T47D (cell line): ENCODE measurements at places on chromosomes 11 and 22.

DNA sequence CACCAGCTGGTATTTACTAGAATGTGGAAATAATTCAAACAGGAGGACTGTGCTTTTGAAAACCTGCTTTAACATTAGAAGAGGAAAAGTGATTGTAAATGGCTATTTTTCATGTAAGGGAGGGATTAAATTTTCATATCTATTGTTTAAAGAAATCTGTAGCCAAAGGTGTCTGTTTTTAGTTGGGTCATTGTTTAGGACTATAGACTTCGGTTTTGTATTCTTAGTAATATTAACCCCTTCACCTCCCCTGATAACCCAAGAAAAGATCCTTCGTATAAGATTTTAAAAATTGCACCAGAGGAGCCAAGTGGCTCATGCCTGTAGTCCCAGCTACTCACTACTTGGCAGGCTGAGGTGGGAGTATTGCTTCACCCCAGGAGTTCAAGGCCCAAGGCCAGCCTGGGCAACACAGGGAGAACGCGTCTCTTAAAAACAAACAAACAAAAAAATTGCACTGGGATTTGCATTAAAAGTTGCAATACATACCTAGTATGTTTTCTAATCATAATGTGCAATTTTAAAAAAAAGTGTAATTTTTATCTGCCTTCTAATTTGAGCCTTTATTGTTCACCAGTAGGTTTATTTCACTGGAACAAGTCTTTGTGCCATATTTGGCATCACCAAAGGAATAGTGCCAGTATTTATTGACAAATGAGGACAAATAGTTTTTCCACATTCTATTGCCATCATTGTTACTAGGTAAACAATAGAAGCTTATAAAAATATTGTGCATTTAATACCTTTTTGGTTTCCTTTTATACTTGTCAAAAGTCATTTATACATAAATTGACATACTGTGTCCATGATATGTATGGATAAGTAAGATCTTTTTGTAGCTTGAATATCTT lies 34.3 kb downstream of the MTMR3 start:
- DNase-seq: no peak

GRCh38 chr11:43467958-43468357 lies 109.2 kb downstream of the TTC17 start:
- no peak for DNase-seq

GRCh38 chr22:48780597-48781277 lies 1046.9 kb downstream of the BRD1 start:
- DNase-seq: no peak

DNA sequence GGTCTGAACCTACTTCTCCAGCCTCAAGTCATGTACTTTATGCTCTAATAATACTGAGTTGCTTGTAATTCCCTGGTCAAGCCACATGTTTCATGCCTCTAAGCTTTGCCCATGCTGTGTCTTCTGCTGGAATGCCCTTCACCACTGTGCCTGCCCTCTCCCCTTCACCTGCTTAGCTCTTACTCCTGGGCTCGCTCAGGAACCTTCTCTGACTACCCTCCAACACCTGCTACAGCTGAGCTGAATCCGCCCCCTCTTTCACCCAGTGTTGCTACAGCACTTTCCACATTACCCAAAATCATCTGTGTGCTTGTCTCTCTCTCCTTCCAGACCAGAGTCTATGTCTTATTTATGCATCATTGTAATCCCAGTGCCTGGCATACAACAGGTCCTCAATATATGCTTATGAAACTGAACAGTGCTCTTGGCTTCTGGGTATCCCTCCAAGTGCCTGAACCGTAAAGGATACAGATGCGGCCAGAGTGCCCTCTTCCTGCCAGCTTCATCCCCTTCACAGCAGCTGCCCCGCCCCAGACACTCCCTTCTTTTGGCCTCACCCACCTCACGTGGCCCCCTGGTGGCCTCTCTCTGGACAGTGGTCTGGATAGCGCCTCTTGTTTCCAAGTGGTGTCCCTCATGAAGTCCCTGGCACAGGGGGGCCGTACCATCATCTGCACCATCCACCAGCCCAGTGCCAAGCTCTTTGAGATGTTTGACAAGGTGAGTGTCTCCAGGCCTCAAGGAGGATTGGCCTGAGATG lies 7.1 kb downstream of the ABCG4 start:
- DNase-seq: no peak

DNA sequence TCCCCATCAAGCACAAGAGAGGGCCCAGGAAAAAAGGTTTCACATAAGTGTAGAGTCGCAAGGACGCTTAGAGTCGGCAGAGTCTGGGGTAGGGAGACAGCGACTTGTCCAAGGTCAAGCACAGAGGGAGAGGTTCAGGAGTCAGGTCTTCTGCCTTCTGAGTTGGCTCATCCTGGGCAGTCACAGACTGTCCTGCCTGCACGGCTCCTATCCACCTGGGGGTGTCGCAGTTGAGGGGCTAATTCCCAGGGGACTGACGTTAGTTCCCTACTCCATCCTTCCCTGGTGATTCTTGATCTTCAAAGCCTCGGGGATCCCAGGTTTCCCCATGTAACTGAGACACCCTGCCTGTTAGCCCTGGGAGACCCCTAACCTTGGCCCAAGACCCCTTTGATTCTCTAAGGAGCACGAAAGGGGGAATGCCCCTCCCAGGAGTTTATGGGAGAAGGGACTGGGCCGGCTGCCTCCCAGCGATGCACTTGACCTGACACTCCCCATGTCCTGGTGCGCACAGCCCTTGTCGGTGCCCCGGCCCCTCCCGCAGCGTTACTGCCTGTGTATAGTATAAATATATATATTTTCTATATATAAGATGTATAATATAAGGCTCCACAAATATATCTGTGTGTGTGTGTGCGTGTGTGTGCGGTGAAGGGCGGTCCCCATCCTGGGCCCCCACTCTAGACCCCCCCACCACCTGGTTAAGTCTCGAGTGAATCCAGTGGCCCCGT lies 14.7 kb upstream of the TAB1 start:
- DNase-seq: no peak

GRCh38 chr11:692824-693414 lies 2.1 kb downstream of the DEAF1 start:
- DNase-seq: no peak

DNA sequence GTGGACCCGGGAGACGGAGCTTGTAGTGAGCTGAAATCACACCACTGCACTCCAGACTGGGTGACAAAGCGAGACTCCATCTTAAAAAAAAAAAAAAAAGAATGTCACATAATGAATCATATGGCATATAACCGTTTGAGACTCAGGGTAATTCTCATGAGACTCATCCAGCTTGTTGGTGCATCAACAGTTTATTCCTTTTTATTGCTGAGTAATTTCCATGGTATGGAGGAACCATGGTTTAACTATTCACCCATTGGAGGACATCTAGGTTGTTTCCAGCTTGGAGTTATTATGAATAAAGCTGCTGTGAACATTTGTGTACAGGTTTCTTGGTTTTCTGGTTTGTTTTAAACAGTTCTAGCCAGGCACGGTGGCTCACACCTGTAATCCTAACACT lies 25.3 kb downstream of the PPARA start:
- DNase-seq: no peak

DNA sequence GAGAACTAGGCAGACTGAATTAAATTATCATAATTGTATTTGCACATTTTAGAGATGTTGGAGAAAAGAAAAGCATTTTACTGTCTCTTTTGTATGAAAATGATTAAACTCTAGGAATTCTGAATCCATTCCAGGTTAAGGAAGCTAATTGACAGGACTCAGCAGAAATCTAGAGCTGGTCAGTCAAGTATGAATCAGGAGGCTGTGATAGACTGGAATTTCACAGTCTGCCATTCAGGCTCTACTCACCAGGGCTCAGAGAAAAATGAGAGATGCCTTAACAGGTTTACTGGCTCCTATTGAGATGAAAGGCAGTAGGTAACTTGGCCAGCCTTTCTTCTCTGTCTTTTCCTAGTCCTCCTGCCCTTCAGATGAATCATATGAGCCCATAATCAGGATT lies 693.9 kb upstream of the CHORDC1 start:
- peak; percentile 13 for DNase-seq

- DNase-seq: no peak
Observed at GRCh38 chr22:17403906-17404305, 34.6 kb downstream of the CECR2 start.

GRCh38 chr11:12531020-12531419 lies 143.2 kb upstream of the TEAD1 start:
- no peak for DNase-seq

DNA sequence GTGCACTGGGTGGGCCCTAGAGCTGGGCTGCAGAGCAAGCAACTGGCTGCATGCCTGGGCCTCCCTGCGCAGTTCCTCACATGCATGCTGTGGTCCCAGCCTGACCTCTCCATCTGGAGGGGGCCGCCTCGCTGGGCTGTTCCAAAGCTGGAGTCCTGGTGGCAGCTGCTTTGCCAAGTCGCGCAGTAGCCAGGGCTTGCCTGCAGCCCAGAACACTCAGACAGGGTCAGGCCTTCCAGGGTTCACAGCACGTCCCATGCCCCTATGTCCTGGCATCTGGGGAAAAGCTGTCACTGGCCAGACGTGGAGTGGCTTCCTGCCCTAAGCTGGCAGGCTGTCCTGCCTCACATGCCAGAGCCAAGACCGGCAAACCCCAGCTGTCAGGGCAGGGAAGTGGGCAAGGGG lies 16.5 kb upstream of the CDC42EP2 start:
- DNase-seq: no peak

DNA sequence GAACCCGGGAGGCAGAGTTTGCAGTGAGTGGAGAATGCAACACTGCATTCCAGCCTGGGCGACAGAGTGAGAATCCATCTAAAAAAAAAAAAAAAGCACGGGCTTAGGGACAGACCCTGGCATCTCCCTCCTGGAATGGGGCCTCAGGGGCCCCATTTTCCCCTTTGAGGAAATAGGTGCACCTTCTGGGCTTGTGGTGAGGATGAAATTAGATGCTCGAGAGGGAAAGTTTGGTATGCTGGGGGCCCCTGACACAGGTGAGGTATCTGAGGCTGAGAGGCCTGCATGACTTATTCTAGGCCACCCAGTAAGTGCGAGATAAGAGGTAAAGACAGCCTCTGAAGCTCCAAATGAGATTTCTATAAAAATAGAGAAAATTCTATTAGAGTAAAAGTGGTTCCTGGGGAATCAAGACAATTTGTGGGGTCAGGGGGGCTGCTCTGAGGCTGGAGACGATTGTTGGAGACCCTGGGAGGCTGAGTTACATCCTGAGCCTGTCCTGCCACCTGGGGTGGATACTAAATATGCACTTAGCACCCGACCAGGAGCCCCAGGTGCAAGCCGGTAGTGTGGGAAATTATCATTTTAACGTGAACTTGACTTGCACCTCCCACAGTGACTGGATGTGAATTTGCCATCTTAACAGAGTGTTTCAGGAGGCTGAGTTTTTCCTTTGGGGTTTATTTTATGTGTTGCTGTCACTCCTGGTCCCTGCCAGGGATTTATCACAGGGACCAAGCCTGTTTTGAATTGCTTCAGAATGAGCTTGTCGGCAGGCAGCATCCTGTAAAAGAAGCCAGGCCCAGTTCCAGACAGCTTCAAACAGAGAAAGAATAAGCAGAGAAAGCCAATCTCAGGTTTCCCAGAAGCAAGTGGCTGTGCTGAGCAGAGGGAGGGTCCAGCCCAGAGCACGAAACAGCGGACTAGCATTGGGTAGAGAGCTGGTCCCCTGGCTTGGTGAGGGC lies 48.4 kb upstream of the TSKU start:
- no peak for DNase-seq

- DNase-seq: no peak
Observed at GRCh38 chr11:118838905-118839553, 44.7 kb upstream of the CXCR5 start.

DNA sequence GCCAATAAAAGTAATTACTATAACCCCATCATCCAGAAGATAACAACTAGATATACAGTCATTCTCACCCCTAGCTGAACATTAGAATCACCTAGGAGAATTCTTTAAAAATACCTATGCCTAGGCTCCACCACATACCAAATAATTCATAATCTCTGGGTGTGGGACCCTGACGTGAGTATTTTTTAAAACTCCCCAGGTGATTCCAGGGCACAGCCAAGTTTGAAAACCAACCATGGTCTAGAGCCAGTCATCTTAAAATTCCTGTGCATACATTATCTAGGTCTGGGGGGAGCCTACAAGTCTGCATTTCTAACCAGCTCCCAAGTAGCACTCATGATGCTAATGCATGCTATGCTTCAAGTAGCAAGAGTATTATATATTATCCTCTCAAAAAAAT lies 281.0 kb upstream of the MTNR1B start:
- DNase-seq: no peak

DNA sequence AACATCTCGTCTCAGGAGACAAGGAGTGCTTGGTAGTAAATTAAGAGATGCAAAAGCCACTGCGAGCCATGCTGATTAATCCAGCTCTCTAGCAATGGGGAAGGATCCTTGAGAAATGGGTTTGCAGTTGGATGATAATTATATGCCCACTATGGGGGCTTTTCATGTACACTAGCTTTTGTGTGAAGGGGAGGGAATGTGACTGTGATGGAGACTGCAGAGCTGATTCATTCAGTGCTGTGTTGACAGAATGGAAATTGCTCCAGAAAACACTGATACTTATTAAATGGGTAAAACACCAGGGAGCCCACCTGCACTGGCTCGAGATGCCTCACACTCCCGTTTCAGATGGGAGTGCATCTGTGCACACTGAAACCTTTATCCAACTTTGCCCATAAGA lies 37.0 kb upstream of the KIRREL3 start:
- no peak for DNase-seq

DNA sequence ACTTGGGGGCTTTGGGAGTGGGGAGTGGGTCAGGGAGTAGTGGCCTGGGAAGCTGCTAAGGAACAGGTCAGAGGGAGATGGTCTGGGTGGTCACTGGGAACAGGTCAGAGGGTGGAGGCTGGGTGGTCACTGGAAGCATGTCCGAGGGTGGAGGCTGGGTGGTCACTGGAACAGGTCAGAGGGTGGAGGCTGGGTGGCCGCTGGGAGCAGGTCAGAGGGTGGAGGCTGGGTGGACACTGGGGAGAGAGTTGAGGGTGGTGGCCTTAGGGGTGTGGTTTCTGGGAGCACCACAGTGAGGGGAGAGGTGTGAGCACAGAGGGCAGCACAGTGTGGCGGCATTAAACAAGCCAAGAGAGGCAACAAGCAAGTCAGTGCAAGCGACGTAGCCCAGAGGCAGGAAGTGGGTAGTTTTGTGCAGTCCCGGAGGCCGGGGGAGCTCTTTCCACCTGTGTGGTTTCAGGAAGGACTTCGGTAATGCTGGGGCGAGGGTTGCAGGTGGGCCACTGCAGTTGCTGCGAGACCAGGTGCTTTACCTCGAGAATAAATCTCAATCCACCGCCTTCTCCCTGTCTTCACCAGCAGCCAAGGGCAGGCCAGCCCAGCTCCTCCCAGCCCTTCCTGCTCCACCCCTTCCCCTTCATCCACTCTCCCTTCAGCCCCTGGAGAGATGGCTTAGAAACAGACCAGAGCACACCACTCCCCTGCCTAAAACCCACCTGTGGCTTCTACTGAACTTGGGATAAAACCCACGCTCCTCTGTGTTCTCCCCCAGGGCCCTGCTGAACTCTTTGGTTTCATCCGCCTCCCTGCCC lies 3.2 kb upstream of the CACNA1I start:
- no peak for DNase-seq

GRCh38 chr11:95720195-95720594 lies 69.4 kb downstream of the FAM76B start:
- no peak for DNase-seq

DNA sequence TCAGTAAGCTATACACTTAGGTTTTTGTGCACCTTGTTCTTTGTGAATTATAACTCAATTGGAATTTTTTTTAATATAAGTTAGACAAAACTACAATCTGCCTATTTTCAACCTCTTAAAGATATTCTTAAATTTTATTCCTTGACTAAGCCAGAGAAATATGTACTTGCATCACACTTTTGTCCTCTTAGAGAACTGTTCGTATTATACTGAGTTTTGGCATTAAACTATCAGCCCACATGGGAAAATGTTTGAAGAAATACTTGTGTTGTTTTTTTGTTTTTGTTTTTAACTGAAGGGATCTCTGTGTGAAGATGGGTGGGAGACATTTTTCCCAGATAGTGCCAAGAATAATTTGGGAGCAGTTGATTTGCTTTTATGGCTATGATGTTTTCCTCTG lies 25.3 kb downstream of the CEP295 start:
- no peak for DNase-seq
